A673 (cell line): ENCODE measurements at places on chromosomes 16 and 17. TPM values are rescaled to one million over a fixed set of nuclear protein-coding genes. Genes with fewer than 3 reads are reported as not detected.

The PRAC1 gene
- total RNA-seq, result 78.3 and 129 TPM in 2 replicates

The HOXB2 gene
- 34.5 and 37.8 TPM in 2 replicates for total RNA-seq

DNA sequence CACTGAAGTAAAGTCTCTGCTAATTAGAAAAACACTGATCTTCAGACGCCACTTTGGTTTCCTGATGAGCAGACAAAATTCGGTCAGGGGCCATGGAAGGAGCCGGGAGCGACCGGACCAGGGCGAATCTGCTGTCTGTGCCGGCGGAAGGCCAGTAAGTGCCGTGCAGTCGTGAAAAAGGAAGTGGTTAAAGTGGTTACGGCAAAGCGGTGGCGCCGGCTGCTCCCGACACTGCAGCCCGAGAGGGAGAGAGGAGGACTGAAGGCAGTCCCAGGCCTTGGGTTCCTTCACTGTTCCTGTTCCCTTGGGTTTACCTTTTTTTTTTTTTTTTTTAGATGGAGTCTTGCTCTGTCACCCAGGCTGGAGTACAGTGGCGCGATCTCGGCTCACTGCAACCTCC lies 17.3 kb upstream of the HEXD start:
- H3K36me3 ChIP-seq, result peaks cover 3% of the 10 kb centered on the region
- H3K4me1 ChIP-seq, result peaks cover 29% of the 10 kb centered on the region
- H3K27ac ChIP-seq, result no peak overlapping the region
- H3K27me3 ChIP-seq, result no peaks in the 10 kb centered on the region

- no peaks in the 10 kb centered on the region for H3K36me3 ChIP-seq
- H3K4me3 ChIP-seq, result no peak overlapping the region
- no peaks in the 10 kb centered on the region for H3K27me3 ChIP-seq
- no peak for DNase-seq
- H3K4me1 ChIP-seq, result no peaks in the 10 kb centered on the region
Measured at GRCh38 chr16:54798267-54798666, 132.4 kb upstream of the IRX5 start.

- H3K4me3 ChIP-seq, result no peak overlapping the region
- H3K27ac ChIP-seq, result no peak overlapping the region
- H3K36me3 ChIP-seq, result no peaks in the 10 kb centered on the region
- peaks cover 4% of the 10 kb centered on the region for H3K4me1 ChIP-seq
- no peaks in the 10 kb centered on the region for H3K27me3 ChIP-seq
Measured at GRCh38 chr17:1036845-1037237, 39.9 kb downstream of the TIMM22 start.
